Testis (tissue), 5 donors: ENCODE measurements at places on chromosomes 7 and 10. TPM values are rescaled to one million over a fixed set of nuclear protein-coding genes. Genes with fewer than 3 reads are reported as not detected.

Gene OR9A2
- 3.5 TPM for total RNA-seq

Gene GPR26
- 0.31 TPM for total RNA-seq

Gene TFPI2
- 1.8 TPM for total RNA-seq

Gene GOLGA7B
- total RNA-seq = 1.1 TPM

Gene CDNF
- 14.1 TPM for total RNA-seq

Gene SCART1
- total RNA-seq = 13.1 TPM

Gene GHRHR
- total RNA-seq = 1.4 TPM

Gene AUTS2
- 56.1 TPM for total RNA-seq

Gene ANKRD22
- total RNA-seq = not detected

Gene SEMA3D
- 7.5 TPM for total RNA-seq

Gene ANKRD30A
- 32.1 TPM for total RNA-seq

Gene MOGAT3
- not detected for total RNA-seq

Gene SPOCK2
- 212 TPM for total RNA-seq

Gene GRID2IP
- total RNA-seq = 1.9 TPM

Gene MXI1
- total RNA-seq = 69.1 TPM

Gene SORCS3
- total RNA-seq = 1.3 TPM

Gene TACC2
- 21.3 TPM for total RNA-seq

Gene TRIM74
- 3.3 TPM for total RNA-seq

Gene NPVF
- total RNA-seq = not detected

Gene CDK14
- total RNA-seq = 18.9 TPM

Gene AKR1D1
- total RNA-seq = 0.87 TPM

Gene GPR37
- total RNA-seq = 76.3 TPM

Gene ARHGAP22
- total RNA-seq = 6.2 TPM

Gene MYH16
- 2.0 TPM for total RNA-seq

Gene DGKB
- 1.1 TPM for total RNA-seq

Gene TEX36
- 14.9 TPM for total RNA-seq

Gene TAF5
- total RNA-seq = 26.3 TPM

Gene CLCN1
- 1.1 TPM for total RNA-seq

Gene TMEM229A
- 58.8 TPM for total RNA-seq

Gene PLXNA4
- total RNA-seq = 5.5 TPM

Gene SPDYE3
- 5.7 TPM for total RNA-seq

Gene ZNF800
- 44.3 TPM for total RNA-seq

Gene ARHGAP21
- 66.9 TPM for total RNA-seq

Gene TAS2R38
- not detected for total RNA-seq

Gene TDRD1
- 25.7 TPM for total RNA-seq

Gene INSYN2A
- 2.4 TPM for total RNA-seq

Gene AGMO
- total RNA-seq = 46.6 TPM

Gene ATAD1
- 107 TPM for total RNA-seq

Gene AKR1C2
- total RNA-seq = 5.8 TPM

Gene MEIG1
- 3.6 TPM for total RNA-seq

Gene ASAH2
- 8.7 TPM for total RNA-seq

Gene PTTG1IP2
- 5.8 TPM for total RNA-seq

Gene HKDC1
- total RNA-seq = 5.4 TPM

Gene LIPN
- 0.31 TPM for total RNA-seq

Gene CCNJ
- total RNA-seq = 7.7 TPM

Gene PTCD1
- total RNA-seq = 13.6 TPM

Gene GBX1
- total RNA-seq = 2.9 TPM

Gene MALRD1
- 19.3 TPM for total RNA-seq

Gene NUTM2D
- total RNA-seq = 12.6 TPM

Gene TRIM73
- total RNA-seq = 22.4 TPM

Gene KLF14
- 1.5 TPM for total RNA-seq
